ENCODE measurements at places on chromosomes 1 and 21.

DNA sequence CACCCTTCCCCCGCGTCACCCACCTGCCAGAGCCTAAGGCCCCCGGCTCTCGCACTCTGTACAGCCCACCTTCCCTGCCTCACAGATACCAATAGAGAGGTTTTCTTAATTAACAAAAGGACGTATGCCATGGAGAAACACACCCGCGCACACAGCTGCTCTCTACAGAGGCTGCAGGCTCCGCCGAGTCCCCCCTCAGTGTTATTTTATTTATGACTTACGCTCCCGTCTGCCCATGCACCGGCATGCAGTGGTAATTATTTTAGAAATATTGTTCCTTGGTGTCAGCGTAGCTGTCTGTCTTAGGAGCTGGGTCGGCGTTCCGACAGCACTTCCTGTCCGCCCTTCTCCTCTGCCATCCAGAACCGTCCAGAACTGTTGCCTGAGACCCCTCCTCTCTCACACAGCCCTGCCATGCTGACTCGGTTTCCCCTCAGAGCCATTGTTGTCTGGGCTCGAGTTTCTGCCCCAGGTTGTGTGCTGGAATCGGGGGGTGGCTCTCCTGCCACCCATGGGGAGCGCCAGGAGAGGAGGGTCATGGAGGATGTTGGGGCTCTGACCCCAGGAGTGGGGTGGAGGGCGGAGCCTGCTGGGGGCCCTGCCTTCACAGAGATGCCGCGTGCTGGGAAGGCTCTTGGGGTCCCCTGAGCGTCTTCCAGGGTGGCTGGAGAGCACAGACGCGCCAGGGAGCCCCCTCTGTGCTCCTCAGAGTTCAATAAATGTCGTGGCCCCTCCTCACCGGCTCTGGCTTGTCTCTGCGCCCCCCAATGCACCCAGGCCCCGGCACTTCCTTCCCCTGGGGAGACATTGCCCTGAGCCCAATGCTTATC, 39.6 kb upstream of the COL6A1 start:
- no peak for DNase-seq

DNA sequence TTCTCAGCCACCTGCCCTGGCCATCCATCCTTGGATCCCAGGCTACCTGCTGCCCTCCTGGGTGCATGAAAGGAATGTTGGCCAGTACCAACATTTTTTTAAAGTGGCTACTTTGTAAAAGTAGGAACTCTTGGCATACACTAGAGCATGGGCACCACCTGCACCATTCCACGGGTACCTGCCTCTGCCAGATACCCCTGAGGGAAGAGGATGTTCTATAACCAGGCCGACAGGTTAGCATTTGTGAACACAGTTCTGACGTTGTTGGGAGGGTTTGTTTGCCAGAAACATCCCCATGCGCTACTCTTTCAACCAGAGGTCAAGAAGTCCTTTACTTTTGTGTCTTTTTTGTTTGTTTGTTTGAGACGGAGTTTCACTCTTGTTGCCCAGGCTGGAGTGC, 43.0 kb downstream of the EVA1C start:
- DNase-seq: no peak

DNA sequence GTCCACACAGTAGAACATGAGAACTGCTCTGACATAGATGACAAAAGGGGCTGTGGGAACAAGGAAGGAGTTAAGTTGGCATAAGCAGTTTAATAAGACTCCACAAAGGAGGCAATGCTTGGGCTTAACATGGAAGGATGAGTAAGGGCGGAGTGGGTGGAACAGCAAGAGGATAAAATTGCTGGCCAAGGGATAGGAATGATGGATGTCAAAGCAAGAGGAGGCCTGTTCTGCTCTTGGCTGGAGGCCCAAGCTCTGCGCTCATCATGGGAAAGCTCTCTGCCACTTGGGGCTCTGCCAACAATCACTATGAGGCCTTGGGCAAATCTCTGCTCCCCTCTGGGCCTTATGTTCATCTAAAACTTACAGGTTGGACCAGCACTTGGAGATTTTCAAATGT, 98.3 kb upstream of the CAMK1G start:
- DNase-seq: no peak

DNA sequence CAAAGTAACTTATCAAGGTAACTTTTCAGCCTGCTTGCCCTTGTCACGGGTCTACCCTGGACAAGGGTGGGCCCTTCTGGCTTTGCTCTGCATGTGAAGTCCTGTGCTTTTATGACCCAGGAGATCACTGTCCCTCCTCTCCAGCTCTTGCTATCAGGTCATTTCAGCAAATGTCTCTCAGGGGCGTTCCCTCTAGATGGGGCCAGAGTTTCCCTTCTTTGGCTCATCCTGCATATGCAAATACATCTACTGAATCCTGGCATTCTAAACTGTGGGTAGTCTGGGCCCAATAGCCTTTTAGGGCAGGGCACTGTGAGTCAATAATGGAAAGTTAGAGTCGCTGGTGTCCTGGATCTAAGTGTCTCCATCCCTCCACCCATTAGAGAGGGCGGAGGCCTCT, 366.9 kb upstream of the USP24 start:
- DNase-seq: no peak

- no peak for DNase-seq
These were observed 90.4 kb upstream of the EDN2 start for GRCh38 chr1:41574842-41575241.

DNA sequence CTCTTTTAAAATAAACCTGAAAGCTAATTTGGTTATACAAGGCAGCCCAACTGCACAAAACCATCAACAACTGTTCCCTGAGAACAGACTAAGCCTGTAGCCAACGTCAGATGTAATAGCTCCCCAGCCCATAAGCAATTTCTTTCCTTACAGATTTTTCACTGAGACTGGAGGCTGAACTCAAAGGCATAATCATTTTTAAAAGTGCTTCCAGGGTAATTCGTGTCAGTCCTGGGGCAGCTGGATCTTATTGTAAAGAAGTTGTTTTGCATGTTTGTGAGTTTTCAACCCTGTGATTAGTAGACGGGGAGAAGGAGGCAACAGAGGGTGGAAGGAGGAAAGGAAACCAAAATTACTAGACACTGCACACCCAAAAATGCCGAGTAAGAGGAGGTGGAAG, 3.2 kb downstream of the DPT start:
- DNase-seq: no peak

DNA sequence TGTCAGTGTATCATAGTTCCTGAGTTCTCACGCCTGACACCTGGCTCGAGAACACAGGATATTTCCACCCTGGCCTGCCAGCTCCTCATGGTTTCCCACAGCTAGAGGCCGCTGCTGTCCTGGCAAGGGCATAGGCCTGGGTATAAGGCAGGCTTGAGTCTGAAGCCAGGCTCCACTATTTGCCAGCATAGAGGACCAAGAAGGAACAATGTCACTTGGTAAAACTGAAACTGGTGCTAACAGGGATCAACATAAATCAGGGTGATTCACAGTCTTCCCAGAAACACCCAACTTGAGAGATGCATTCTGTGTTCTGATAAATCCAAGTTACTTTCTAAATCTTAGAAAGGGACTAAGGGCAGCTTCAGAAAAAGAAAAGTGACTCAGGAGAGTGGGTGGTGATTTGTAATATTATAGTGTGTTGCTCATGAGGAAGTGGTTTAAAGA, 6.9 kb upstream of the S100A2 start:
- no peak for DNase-seq

DNA sequence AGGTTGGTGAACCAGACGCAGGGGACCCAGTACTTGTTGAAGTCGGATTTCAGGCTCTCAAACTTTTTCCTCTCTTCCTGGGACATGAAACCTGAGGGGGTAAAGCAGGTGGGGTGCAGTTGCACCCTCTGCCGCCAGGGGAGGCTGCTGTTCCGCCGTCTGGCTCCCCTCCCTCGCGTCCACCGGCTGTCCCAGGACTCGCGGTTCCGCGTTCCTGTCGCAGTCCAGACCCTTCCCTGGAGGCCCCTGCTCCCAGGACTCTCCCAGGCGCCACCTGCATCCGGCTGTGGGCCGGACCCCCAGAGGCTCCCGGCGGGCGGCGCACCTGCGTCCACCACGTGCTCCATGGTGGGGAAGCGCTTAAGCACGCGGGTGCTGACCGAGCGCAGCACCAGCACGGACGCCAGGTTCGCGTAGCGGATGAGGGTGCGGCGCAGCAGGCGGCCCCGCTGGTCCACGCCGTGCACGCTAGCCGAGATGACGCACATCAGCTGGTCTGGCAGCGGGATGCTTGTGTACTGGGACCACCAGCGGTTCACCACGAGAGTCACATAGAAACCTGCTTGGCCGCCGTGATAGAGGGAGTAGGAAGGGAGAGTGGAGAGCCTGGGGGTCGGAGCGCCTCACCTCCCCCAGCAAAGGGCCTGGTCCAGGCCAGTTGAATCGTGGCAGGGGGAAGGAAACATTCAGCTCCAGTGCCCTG, 1.7 kb downstream of the BEST4 start:
- no peak for DNase-seq

DNA sequence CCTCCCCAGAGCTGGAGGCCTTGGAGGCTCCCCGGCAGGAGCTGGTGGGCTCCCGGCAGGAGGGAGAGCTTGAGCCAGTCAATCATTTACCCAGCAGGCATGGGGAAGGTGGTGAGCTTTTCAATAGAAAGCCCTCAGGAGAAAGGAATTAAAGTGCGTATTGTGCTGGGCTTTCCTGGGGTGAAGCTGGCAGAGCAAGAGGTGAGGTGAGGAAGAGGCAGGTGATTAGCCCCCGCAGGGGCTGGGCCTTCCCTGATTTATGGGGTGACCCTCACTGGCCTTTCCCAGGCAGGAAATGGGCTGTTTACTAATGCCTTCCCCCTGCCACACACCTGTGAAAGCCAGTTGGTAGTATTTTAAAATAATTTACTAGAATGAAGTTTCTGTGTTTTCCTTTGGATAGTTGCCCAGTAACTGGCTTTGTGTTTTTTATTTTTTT, 25.8 kb downstream of the CLDN14 start:
- DNase-seq: no peak

- DNase-seq: no peak
These were observed 14.9 kb upstream of the MGST3 start for GRCh38 chr1:165616054-165616612.

- no peak for DNase-seq
These were observed 237.1 kb downstream of the TM2D1 start for GRCh38 chr1:61487801-61488200.

DNA sequence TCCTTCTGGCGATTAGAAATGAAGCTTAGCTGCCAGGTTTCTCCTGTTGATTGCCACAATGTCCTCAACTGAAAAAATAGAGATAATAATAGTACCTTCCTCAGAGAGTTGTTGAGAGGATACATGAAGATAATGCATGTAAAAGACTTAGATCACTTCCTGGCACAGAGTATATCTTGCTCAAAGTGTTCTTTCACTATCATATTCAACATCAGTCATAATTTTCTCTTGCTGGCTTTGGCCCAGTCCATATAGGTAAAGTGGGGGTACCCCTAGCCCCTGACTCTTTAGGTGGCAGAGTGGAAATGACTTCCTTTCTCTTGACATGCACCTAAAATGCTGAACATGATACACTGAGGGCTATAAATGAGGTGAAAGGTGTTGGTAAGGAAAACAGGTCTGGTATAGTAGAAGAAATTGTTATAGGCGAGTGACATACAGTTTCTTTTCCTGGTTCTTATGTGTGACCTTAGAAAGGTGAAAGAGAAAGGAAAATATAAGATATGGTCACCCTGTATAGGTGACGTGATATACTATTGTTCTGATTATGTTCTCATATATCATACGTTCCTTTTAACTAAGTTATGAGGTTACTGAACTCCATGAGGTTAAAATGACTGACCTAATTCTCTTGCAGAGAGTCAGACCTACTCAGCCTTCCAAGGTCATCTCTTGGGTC, 209.9 kb upstream of the DEPDC1 start:
- DNase-seq: no peak

DNA sequence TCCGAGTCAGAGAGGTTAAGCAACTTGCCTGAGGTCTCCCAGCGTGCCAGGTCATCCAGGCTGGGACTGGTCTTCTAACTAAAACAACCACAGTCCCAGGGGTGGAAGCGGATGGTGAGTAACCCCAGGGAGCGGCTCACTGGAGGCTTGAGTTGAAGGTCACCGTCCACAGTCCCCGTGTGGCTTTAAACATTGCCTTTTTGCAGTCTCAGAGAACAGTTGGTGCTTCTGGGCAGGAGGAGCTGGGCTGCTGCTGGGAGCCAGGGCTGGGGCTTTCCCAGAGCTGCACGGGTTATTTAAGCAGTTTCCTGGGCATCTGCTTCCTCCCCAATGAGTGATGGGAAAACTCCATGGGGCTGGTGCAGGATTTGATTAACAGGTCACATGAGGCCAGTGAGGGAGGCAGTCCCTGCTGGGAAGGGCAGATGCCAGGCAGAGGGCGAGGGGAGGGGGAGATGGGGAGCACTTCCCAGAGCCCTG, 12.3 kb downstream of the ARHGEF10L start:
- DNase-seq: no peak

- no peak for DNase-seq
These were observed 8.8 kb upstream of the TIAM1 start for GRCh38 chr21:31352836-31353235.

DNA sequence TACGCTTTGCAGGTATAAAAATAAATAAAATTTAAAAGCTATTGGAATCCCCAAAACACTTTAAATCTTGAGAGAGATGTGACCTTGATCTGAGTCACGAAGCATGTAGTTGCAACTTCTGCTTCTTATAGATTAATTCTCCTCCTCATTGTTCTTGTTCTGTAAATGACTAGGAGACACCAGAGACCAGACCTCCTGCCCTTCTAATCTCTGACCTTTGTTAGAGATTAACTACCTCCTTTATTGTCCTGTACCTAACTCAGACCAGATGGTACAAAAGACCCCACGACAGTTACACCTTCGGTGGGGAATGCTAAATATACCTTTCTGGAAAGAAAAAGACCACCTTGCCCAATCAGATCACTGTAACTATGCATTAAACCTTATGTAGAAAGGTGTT, 76.9 kb upstream of the NEK2 start:
- DNase-seq: no peak

DNA sequence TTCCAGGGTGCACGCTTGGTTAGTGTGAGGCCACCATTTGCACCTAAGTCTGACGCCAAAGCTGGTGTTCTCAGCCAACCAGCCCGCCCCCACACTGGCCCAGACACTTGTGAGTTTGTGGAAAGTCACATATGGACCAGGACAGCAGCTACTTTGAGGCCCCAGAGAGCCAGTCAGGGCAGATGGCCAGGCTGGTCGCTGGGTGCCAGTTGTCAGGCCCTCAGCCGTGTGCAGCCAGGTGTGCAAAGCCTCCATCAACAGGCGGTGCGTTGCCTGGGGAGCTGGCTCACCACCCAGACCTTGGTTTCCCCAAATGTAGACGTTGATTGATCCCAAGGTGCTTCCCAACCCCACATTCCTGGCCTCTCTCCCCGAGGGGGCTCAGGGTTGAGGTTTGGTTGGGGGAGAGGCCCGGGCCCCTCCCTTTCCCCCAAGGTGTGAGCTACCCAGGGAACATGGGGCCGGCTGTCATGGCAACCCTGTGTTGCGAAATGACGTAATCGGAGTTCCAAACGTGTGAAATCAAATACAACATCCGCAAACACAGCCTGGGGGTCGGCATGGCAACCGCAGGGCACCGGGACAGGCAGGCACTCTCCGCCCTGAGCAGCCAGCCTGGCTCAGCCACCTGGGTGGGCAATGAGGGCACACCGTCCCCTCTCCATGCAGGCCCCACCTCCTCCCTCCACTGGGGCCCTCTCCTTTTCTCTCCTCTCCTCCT, 42.2 kb upstream of the WNT4 start:
- DNase-seq: no peak

GRCh38 chr1:192442736-192443135, 125.9 kb downstream of the RGS21 start:
- no peak for DNase-seq

- no peak for DNase-seq
These were observed 49.7 kb downstream of the APP start for GRCh38 chr21:26120828-26121227.

GRCh38 chr1:10625554-10625953, 150.8 kb downstream of the PEX14 start:
- DNase-seq: no peak

- no peak for DNase-seq
These were observed 31.3 kb downstream of the SLC1A7 start for GRCh38 chr1:53111073-53111556.

- no peak for DNase-seq
These were observed 95.0 kb downstream of the RAVER2 start for GRCh38 chr1:64839732-64840405.
